ENCODE measurements at places on chromosomes 1 and 21.

DNA sequence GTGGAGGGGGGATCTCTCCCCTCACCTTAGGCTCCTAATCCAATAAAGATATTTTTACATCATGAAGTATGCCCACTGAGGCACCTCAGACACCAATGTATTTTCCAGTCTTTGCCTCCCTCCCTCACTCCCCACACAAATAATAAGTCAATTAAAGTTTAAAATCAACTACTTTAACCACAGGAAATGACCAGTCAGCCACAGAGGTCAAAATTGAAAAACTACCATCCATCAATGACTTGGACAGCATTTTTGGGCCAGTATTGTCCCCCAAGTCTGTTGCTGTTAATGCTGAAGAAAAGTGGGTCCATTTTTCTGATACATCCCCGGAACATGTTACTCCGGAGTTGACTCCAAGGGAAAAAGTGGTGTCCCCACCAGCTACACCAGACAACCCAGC lies 70.6 kb upstream of the DYNLT5 start:
- no peaks in the 10 kb centered on the region for H3K27me3 ChIP-seq
- H3K36me3 ChIP-seq: no peaks in the 10 kb centered on the region
- H3K4me3 ChIP-seq: no peak overlapping the region
- no peaks in the 10 kb centered on the region for H3K4me1 ChIP-seq

GRCh38 chr1:221766210-221766609 lies 24.3 kb upstream of the DUSP10 start:
- no peak for DNase-seq
- no peaks in the 10 kb centered on the region for H3K4me1 ChIP-seq
- no peaks in the 10 kb centered on the region for H3K27me3 ChIP-seq
- H3K27ac ChIP-seq: no peak overlapping the region
- H3K4me3 ChIP-seq: no peak overlapping the region

GRCh38 chr1:209777587-209777986 lies 6.8 kb downstream of the C1orf74 start:
- H3K36me3 ChIP-seq: no peaks in the 10 kb centered on the region
- peaks cover 28% of the 10 kb centered on the region for H3K4me1 ChIP-seq
- no peak for DNase-seq
- H3K27ac ChIP-seq: no peak overlapping the region

DNA sequence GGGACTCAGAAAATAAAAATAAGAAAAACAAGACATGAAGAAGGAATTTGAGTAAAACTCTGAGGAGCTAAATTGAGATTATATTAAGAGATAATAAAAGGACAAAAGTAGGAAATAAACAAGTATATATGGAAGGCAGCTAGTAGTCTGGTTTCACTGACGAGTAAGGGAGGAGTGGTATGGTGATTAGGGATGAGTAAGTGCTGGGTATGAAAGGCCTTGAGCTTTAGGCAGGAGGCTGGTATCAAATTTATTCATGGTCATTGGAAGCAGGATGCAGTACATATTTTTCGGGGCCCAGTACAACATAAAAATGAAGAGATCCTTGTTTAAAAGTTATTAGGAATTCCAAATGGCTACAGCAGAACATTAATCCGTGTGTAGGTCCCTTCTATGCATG lies 789.7 kb upstream of the PRMT6 start:
- H3K4me3 ChIP-seq: no peak overlapping the region
- no peak overlapping the region for H3K27ac ChIP-seq
- DNase-seq: no peak
- no peaks in the 10 kb centered on the region for H3K36me3 ChIP-seq
- no peaks in the 10 kb centered on the region for H3K4me1 ChIP-seq

- no peaks in the 10 kb centered on the region for H3K27me3 ChIP-seq
- DNase-seq: peak; percentile 1
- H3K4me3 ChIP-seq: no peak overlapping the region
- peaks cover 18% of the 10 kb centered on the region for H3K4me1 ChIP-seq
These were observed 8.0 kb downstream of the TMPRSS3 start for GRCh38 chr21:42387843-42388340.

GRCh38 chr1:84427250-84428188 lies 29.2 kb downstream of the DNASE2B start:
- no peaks in the 10 kb centered on the region for H3K36me3 ChIP-seq
- no peak overlapping the region for H3K4me3 ChIP-seq
- no peaks in the 10 kb centered on the region for H3K4me1 ChIP-seq
- DNase-seq: no peak
- no peak overlapping the region for H3K27ac ChIP-seq

DNA sequence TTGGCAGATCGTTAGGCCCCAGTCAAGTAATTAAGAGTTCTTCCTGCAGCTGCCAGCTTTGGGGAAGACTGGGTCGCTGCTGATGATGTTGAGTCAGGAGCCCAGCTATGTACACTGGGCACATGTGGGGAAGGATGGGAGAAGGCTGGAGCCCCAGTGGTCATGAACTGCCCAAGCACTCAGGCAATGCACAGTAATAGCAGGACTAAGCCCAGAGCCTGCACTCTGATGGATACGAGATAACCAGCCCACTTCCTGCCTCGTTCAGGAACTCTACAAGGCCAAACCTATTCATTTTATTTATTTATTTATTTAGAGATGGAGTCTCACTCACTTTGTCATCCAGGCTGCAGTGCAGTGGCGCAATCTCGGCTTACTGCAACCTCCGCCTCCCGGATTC lies 81.1 kb upstream of the BTG3 start:
- H3K4me1 ChIP-seq: peaks cover 20% of the 10 kb centered on the region
- H3K27ac ChIP-seq: no peak overlapping the region
- no peaks in the 10 kb centered on the region for H3K36me3 ChIP-seq
- no peaks in the 10 kb centered on the region for H3K27me3 ChIP-seq
- no peak for DNase-seq

DNA sequence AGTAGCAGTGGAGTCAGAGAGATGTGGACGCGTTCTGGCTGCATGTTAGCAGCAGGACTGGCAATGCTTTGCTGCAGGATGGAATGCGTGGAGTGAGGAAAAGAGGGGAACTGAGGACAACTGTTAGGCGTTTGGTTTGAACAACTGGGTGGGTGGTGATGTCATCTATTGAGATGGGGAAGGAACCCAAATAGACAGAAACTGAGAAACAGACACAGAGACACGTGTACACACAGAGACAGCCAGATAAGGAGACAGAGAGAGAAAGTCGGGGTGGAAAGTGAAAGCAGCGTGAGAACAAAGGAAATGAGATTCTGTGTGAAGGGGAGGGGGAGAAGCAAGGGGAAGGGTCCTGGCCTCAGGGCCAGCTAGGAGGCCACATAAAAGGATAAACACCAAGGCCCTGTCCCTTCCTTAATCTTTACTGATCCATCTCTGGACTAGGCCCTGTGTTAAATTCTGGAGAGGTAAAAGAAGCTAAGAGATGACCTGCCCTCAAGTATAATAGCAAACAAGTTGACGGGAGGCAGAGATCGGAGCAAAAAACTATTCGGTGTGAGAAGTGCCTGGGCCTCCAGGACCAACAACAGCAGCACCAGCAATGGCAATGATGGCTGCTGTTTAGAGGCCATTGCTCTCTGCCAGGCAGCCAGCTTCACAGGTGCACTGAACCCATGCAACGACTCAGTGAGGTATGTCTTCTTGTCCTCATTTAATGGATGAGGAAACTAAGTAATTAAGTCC lies 31.6 kb downstream of the VWA5B1 start:
- H3K4me1 ChIP-seq: no peaks in the 10 kb centered on the region
- no peak overlapping the region for H3K4me3 ChIP-seq
- H3K36me3 ChIP-seq: no peaks in the 10 kb centered on the region
- DNase-seq: no peak
- no peak overlapping the region for H3K27ac ChIP-seq

GRCh38 chr1:196078691-196079090 lies 529.5 kb downstream of the KCNT2 start:
- no peaks in the 10 kb centered on the region for H3K36me3 ChIP-seq
- H3K27ac ChIP-seq: no peak overlapping the region
- no peak for DNase-seq
- H3K4me1 ChIP-seq: no peaks in the 10 kb centered on the region

GRCh38 chr1:245213066-245213831 lies 58.5 kb downstream of the KIF26B start:
- no peaks in the 10 kb centered on the region for H3K27me3 ChIP-seq
- no peaks in the 10 kb centered on the region for H3K36me3 ChIP-seq
- no peak overlapping the region for H3K4me3 ChIP-seq
- H3K27ac ChIP-seq: no peak overlapping the region

- no peak overlapping the region for H3K27ac ChIP-seq
- no peaks in the 10 kb centered on the region for H3K27me3 ChIP-seq
- DNase-seq: no peak
- no peaks in the 10 kb centered on the region for H3K36me3 ChIP-seq
- H3K4me3 ChIP-seq: no peak overlapping the region
These were observed 35.6 kb upstream of the C21orf91 start for GRCh38 chr21:17854745-17855144.

- no peak overlapping the region for H3K4me3 ChIP-seq
- peak; percentile 14 for DNase-seq
- H3K27ac ChIP-seq: peak overlapping the region; percentile 58
- H3K4me1 ChIP-seq: peaks cover 8% of the 10 kb centered on the region
These were observed 39.5 kb upstream of the DIPK1A start for GRCh38 chr1:93000751-93001175.

DNA sequence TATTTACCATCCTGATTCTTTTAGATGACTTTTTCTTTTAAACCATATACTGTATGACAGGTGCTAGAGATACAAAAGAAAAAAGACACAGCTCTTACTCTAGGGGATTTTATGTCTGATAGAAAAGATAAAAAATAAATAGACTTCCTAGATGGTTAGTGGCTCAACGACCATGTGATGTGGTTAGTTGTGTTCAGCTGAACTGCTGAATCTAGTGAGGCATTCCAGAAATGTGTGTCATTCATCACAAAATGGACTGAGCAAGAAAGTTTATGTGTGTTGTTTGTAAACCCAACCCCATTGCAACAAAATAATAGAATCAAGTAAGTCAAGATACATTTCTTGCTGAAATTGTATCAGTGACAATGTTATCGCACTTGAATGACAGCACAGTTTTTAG lies 205.8 kb upstream of the LYPLAL1 start:
- no peaks in the 10 kb centered on the region for H3K27me3 ChIP-seq
- H3K4me3 ChIP-seq: no peak overlapping the region

GRCh38 chr1:89429062-89429461 lies 65.2 kb downstream of the GBP6 start:
- H3K4me3 ChIP-seq: no peak overlapping the region
- H3K4me1 ChIP-seq: no peaks in the 10 kb centered on the region
- no peaks in the 10 kb centered on the region for H3K36me3 ChIP-seq
- H3K27ac ChIP-seq: no peak overlapping the region
- DNase-seq: no peak

DNA sequence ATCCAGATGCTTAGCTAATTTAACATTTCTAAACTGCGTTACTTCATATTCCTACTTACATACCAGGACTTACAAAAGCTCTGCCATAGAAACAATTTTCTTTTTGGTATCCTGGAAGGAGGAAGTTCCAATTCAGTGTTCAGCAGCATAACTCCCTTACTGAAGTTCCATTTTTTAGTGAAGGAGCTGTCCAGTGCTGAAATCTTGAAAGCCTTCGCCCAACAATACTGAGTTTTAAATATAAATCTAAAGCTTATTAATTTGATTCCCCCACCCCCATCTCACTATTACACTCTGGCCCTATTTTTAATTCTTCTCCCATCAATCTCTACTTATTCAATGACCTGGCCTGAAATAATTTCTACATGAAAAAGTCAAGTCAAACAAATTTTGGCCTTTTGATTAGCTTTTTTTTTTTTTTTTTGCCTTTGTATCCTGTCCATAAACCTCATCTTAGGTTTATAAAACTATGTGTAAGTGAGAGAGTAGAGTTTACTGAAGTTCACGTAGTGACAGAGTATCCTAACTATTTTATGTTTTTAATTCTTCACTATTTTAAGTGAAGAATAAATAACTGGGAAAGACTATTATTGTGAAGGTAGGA lies 323.0 kb upstream of the PLD5 start:
- H3K27me3 ChIP-seq: no peaks in the 10 kb centered on the region
- no peak overlapping the region for H3K27ac ChIP-seq
- no peaks in the 10 kb centered on the region for H3K36me3 ChIP-seq

DNA sequence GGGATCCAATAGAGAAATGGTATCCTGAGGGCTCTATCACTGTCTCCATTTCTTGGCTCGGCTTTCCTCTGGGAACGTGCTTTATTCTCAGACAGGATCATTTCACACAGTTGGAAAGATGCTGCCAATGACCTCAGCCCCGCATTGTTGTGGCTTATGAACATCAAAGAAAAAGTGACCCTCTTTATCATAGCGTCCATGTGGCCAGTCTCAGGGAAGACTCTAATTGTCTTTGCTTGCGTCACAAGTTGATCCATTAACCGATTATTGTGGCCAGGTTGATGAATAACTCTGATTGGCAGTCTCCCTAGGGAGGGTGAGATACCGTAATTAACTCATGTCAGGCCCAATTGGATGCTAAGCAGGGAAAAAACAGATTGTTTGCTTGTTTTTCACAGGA lies 10.4 kb upstream of the TMEM9 start:
- peaks cover 6% of the 10 kb centered on the region for H3K4me1 ChIP-seq
- no peak for DNase-seq
- H3K4me3 ChIP-seq: no peak overlapping the region
- no peaks in the 10 kb centered on the region for H3K36me3 ChIP-seq
- H3K27ac ChIP-seq: no peak overlapping the region

- peak; percentile 71 for DNase-seq
- no peaks in the 10 kb centered on the region for H3K27me3 ChIP-seq
- no peak overlapping the region for H3K4me3 ChIP-seq
- H3K4me1 ChIP-seq: peaks cover 46% of the 10 kb centered on the region
These were observed 59.1 kb downstream of the PRDM2 start for GRCh38 chr1:13759072-13759471.

DNA sequence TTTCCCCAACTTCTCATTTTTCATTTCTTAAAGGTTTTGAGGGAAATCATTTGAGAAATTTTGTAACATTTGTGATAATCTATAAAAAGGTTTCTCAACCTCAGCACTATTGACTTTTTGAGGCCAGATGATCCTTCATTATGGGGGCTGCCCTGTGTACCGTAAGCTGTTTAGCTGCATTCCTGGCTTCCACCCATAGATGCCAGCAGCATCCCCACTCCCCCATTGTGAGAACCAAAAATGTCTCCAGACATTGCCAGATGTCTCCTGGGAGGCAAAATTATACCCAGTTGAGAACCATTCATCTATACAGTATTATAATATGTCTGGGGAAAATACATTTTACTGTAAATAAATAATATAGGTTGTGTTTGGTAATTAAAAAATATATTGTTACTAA lies 146.0 kb downstream of the PBX1 start:
- H3K4me3 ChIP-seq: no peak overlapping the region
- no peak for DNase-seq
- H3K27me3 ChIP-seq: no peaks in the 10 kb centered on the region
- H3K4me1 ChIP-seq: peaks cover 22% of the 10 kb centered on the region
- no peak overlapping the region for H3K27ac ChIP-seq

- H3K27ac ChIP-seq: no peak overlapping the region
- no peak overlapping the region for H3K4me3 ChIP-seq
- H3K27me3 ChIP-seq: no peaks in the 10 kb centered on the region
- H3K4me1 ChIP-seq: no peaks in the 10 kb centered on the region
- no peak for DNase-seq
These were observed 15.1 kb downstream of the S100A7A start for GRCh38 chr1:153431427-153431826.

GRCh38 chr1:116453906-116454305 lies 80.9 kb downstream of the ATP1A1 start:
- H3K36me3 ChIP-seq: no peaks in the 10 kb centered on the region
- H3K4me1 ChIP-seq: peaks cover 60% of the 10 kb centered on the region
- H3K4me3 ChIP-seq: no peak overlapping the region
- no peaks in the 10 kb centered on the region for H3K27me3 ChIP-seq

- no peaks in the 10 kb centered on the region for H3K4me1 ChIP-seq
- peak overlapping the region; percentile 57 for H3K4me3 ChIP-seq
- no peak for DNase-seq
- H3K27ac ChIP-seq: no peak overlapping the region
These were observed 414 bp downstream of the GPR153 start for GRCh38 chr1:6260433-6260934.

- H3K36me3 ChIP-seq: no peaks in the 10 kb centered on the region
These were observed 3.8 kb downstream of the MPZ start for GRCh38 chr1:161305867-161306519.

Data from Caco-2 (cell line).